ENCODE measurements at places on chromosomes 4 and X.

GRCh38 chr4:185110375-185110823, 32.7 kb upstream of the SLC25A4 start:
- DNase-seq, result no peak

DNA sequence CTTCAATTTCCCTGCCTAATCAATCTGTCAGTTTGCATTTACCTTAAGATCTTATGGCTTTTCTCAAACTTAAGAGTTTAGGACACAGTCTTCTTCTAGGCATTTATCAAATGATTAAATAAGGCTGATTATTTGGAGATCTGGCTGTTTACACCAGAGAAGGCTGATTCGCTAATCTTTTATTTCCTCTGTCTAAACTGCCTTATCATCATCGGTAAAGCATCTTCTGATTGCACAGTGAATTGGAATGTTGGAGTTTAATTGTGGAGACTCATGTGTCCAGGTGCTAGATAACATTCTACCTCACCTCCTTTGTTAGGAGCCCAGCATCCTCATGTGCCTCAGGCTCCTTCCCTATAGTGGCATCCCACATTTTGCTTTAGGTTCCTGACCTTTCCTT, 100.3 kb upstream of the DDIT4L start:
- no peak for DNase-seq

GRCh38 chr4:138087066-138087719, 155.0 kb downstream of the SLC7A11 start:
- no peak for DNase-seq

GRCh38 chr4:125306533-125306932, 8.2 kb upstream of the FAT4 start:
- DNase-seq, result no peak

- DNase-seq, result no peak
Measured at GRCh38 chrX:150438165-150438564, 75.0 kb downstream of the MAMLD1 start.

GRCh38 chr4:161404346-161405110, 759.3 kb downstream of the FSTL5 start:
- DNase-seq, result no peak

All from CD4-positive, alpha-beta T cell treated with Interferon alpha-2 for 1 hour (primary cell).